ENCODE measurements at places on chromosomes 2 and 18.

DNA sequence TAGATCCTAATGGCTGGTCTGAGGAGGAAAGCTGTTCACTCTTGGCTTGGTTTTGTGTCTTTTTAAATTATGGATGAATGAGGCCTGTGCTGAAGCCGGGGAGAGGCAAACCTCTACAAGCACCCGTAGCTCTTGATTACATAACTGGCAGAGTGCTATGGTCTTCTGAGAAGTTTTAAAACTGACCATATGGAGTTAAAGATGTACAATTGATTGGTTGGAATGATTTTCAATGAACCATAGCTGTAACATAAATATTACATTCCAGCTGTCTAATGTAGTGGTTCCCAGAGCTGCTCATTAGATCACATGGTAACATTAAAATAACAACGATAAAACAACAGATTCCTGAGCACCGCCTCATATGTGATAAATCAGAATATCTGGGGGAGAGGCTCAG lies 71.1 kb upstream of the MAP4K3 start:
- DNase-seq = no peak

DNA sequence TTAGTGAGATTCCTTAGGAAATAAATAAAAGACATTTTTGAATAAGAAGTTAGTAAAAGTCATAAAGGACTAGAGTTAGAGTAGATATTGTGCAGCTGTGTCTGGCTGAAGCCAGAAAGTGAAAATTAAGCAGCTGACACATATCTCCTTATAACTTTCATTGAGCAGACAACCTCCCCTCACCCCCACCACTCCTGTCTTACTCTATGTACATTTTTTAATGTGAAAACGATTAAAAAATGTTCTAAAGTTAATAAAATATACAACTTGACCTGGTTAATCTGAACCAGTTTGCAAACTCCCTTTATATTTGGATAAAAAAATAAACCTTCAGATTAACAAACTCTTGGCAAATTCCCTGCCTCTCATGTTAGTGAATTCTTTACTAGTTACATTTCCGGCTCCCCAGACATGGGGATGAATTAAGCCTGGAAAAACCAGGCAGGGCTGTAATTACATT lies 462.8 kb downstream of the MEIS1 start:
- DNase-seq = no peak

DNA sequence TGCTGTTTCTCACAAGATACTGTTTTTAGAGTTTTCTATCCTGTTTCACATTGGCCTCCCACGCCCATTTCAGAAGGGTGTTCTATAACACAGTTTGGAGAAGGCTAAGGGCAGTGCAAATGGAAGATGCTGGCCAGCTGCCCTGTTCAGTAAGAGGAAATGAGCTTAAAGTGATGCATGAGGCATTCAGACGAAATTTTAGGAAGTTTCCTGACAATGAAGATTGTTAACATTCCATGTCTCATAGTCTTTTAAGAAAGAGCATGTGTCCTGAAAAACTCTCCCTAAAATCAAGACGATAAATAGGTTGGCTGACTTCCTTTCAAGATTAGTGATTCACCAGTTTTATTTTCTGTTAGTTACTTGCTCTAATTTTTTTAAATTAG lies 484.2 kb upstream of the NRP2 start:
- DNase-seq = no peak

- no peak for DNase-seq
These were observed 80.4 kb downstream of the MTA3 start for GRCh38 chr2:42648796-42649195.

DNA sequence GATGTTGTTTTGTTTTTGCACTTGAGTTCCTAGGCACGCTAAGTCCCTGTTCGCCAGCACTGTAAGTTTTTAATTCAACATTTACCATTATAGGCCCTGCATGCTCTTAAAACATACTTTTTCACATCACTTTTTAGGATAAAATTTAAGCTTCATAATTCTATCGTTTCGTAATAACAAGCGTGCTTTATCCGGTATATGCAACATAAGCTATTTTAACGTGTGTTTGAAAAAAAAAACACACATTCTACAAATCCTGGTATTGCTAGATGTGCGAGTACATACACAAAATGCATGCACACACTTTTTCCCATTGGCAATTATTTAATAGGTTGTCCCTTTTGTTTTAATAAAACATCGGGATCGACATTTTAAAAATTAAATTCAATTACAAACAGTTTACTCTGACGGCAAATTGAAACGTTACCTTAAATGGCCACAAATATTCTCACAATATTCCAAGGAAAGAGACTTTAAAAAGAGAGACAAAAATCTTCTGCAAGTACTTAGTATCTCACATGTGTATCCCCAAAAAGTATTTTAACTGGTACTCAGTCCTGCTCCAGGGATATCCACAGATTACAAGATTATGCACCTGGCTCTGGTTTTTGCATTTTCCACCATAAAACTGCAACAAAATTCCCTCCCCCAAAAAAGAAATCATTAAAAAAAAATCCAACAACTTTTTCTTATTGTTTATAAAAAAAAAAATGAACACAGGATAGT lies 1.0 kb upstream of the TCF4 start:
- peak; percentile 41 for DNase-seq

DNA sequence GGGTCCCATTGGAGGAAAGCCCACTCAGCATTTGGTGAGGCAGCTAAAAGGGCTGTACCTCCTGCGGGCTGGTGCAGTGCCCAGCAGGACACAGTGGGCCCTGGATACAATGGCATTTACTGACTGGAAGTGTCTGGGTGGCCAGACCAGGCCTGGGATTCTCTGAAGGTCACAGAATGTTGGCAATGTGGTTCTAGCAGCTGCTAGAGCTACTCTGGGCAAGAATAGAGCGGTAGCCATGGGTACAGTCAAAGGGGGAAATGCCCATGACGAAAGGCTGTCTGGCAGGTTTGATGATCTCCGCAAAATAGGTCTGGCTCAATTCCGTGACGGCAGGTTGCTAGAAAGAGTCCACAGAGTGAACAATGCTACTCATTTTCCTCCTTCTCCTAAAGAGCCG lies 241.8 kb downstream of the AFF3 start:
- DNase-seq = no peak

DNA sequence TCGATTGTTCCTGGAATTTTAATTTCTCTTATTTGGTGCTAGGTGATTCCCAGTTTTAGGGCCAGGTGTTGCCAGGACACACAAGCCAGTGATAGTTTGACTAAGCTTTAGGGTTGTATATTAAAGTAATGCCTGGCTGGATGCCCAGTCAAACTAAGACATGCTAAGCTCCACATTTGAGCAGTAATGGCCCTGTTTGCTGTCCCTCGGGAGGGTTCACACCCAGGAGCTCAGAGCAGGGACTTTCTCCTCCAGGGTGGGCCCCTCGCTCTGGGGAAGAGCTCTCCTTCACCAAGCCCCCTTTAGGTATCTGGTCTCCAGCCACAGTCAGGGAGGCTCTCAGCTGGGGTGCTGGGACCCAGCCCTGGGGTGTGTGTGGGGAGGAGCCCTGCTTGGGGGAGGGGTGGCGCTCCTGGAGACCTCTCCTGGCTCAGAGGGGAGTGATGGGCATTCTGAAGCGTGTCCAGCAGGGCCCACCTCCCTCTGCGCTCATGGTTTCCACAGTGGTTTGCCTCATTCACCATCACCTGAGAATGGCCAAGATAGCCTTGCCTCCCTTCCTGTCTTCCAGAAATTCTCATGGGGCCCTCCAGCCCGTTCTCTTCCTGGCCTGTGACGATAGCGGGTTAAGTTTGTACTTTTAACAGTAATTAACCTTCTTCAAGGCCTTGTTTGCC lies 31.7 kb downstream of the INPP4A start:
- peak; percentile 55 for DNase-seq

DNA sequence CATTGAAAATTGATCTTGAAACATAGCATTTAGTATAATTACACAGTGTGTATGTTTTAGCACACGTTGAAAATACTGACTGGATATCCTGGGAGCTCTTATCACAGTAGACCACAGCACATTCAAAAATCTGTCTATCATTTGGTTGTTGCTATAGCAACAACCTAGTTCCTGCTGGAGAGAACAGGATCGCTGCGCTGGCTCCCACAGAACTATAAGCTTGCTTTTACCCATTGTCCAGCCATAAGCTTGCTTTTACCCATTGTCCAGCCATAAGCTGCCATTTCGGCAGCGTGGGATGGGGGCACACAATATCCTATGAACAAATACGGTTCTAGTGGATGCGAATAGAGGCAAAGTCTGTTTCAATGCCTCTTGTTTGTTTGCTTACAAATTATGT lies 70.4 kb upstream of the ST6GAL2 start:
- DNase-seq = no peak

GRCh38 chr2:171706152-171706803 lies 19.0 kb downstream of the DYNC1I2 start:
- peak; percentile 29 for DNase-seq

GRCh38 chr2:189258616-189259365 lies 79.2 kb upstream of the COL5A2 start:
- DNase-seq = no peak

GRCh38 chr2:226891780-226892590 lies 56.1 kb downstream of the RHBDD1 start:
- DNase-seq = peak; percentile 51

DNA sequence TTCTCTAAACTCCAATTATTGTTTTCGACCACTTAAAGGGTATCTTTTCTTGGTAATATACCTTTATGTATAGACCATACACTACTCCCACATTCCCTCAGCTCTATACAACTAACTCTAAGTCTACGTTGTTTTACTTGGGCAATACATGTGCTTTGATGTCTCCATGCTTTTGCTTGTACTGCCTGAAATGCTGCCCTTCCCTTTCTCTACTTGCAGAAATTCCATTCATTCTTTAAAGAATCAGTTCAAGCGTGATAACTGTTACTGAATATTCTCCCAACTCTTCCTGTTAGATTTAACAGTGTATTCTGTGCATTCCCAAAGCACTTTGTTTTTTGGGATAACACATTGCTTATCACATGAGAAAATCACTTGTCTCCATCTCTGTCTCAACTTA lies 157.0 kb upstream of the AQP4 start:
- DNase-seq = no peak

- DNase-seq = peak; percentile 53
These were observed 104.2 kb downstream of the CRIM1 start for GRCh38 chr2:36459725-36460137.

DNA sequence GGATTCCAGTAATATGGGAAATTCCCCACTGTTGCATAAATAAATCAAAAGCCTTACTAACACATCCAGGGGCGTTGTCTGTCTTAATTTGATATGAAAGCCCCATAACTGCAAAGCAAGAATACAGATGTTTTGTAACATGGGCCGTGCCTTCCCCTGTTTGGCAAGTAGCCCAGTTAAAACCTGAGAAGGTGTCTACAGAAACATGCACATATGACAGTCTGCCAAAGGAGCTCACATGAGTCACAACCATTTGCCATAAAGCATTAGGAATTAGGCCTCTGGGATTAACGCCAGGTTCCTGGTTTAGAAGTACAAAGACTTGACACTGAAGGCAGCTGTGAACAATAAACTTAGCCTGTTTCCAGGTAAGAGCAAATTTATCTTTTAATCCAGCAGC lies 43.1 kb upstream of the LONRF2 start:
- peak; percentile 99 for DNase-seq

GRCh38 chr2:161111531-161111930 lies 48.7 kb upstream of the TANK start:
- DNase-seq = no peak

GRCh38 chr2:159042115-159042850 lies 73.8 kb downstream of the TANC1 start:
- peak; percentile 73 for DNase-seq

DNA sequence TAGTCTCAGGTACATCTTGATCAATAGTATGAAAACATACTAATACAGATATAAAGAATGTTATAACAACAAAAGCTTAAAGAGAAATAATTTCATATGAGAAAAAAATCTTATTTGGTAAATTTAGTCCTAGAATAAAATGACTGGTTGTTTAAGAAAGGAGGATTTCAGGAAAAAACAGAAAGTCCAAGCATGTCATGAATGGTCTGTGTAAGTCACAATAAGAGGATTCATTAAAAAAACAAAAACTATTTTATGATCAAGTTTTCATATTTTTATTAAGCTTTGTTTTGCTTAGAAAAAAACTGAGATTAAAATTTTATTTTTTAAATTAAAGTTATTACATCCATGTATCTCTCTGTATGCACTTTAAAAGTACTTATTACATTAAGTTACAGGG lies 353.9 kb upstream of the SPHKAP start:
- DNase-seq = no peak

- DNase-seq = peak; percentile 30
These were observed 8.9 kb upstream of the PDE1A start for GRCh38 chr2:182435754-182436153.

GRCh38 chr2:121210691-121211090 lies 74.3 kb downstream of the TFCP2L1 start:
- peak; percentile 38 for DNase-seq

All from bronchial epithelial cell (primary cell).